ENCODE measurements at places on chromosomes 2 and 18.
A peak's percentile ranks its signal among the peaks of the same experiment; 100 is the strongest.

DNA sequence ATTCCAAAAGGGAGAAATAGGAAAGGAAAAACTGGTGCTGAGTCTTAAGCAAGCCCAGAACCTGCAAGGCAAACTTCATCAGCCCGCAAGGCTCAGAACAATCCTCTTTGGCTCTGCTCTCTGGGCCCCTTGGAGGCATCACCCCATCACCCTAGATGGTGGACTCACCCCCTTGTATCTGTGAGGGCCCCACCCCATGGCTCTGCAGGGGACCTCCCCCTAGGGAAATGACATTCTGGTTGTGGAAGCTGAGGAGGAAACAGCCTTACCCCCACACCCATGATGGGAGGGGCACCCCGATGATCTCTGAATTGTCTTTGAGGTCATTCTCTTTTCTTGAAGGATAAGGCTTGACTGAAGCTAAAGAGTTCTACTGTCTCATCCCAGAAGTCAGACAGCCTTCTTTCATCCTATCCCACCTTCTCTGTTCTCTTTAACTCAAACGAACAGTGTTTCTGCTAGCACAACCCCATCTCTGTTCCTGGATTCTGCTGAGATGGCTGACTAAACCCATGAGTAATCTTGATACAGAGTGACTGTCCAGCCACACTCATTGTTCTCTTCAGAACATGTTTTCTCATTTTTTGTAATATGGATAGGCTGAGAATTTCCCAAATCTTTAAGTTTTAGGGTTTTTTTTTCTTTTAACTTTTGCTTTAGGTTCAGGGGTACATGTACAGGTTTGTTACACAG is 492.1 kb upstream of the MYT1L start:
- DNase-seq, result no peak

GRCh38 chr2:28276807-28277206 is 115.9 kb upstream of the FOSL2 start:
- no peak for DNase-seq

GRCh38 chr18:8773980-8774379 is 68.6 kb downstream of the MTCL1 start:
- DNase-seq, result peak; percentile 28

DNA sequence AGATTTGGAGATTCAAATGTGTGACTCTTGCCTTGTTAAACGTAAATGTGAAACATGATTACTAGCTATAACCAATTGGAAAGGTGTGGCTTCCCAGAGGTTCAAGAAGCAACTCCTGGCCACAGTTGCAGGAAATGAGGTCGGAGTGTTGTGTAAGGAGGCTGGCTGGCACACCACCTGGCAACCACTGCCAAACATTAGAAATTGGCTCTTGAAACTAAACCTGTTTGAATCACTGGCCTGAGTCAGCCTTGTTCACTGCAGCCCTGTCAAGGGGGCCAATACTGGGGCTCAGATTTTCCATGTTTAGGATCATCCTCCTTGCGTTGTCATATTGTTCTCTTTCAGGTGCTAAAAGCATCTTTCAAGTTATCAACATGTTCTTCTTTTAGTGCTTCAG is 206.3 kb downstream of the ARL6IP6 start:
- no peak for DNase-seq

GRCh38 chr2:77831060-77831459 is 308.9 kb upstream of the LRRTM4 start:
- DNase-seq, result no peak

GRCh38 chr2:16039055-16039454 is 98.7 kb downstream of the MYCN start:
- DNase-seq, result no peak

GRCh38 chr2:31402388-31402787 is 12.2 kb downstream of the XDH start:
- DNase-seq, result no peak

- no peak for DNase-seq
These were observed 30.9 kb upstream of the NAB1 start for GRCh38 chr2:190618030-190618429.

DNA sequence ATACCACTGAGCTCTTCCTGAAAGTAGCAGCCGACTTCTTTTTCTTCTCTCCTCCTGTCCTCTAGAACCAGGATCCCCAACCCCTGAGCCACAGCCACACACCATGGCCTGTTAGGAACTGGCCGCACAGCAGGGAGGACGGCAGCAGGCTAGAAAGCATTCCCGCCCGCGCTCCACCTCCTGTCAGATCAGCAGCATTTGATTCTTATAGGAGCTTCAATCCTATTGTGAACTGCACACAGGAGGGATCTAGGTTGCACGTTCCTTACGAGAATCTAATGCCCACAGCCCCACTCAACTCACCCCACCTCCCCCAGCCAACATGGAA is 179.1 kb upstream of the SH3BP4 start:
- no peak for DNase-seq

DNA sequence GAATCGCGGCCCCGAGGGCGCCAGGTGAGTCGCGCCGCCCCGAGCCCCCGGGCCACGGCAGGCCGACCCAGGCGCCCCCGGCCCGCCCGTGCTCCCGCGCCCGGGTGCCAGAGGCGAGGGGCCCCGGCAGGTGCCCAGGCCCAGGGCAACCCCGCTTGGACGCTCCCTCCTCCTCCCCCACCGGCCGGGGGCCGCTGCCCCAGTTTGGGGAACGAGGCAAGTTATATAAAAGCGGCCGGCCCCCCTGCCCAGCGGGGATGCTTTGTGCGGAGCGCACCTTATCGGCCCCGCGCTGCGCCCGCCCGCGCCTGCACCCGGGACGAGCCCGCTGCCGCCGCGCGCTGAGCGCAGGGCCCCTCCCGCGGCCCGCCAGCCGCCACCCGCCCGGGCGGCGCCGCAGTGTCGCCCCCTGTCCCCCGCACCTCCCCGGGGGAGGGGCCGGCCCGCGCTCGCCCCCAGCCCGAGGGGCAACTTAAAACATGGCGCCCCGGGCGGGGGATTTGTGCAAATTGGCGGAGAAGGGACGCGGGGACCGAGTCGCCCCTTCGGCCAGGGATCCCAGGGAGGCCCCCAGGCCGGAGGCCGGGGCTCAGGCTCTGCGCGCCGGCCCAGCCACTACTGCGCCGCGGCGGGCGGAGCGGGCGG is 639 bp downstream of the EPB41L3 start:
- no peak for DNase-seq

DNA sequence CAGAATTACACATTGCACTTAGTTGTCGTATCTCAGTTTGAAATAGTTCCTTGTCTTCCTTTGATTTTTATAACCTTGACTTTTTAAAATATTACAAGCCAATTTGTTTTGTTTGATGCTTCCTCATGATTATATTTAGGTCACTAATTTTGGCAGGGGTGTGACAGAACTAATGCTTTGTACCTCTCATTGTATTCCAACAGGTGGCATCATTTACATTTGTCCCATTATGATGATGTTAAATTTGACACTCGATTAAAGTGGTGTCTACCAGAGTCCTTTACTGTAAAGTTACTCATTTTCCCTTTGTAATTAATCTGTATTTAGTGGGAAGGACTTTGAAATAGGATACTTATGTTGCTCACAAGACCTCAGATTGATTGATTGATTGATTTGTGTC is 21.5 kb upstream of the MFSD2B start:
- DNase-seq, result no peak

DNA sequence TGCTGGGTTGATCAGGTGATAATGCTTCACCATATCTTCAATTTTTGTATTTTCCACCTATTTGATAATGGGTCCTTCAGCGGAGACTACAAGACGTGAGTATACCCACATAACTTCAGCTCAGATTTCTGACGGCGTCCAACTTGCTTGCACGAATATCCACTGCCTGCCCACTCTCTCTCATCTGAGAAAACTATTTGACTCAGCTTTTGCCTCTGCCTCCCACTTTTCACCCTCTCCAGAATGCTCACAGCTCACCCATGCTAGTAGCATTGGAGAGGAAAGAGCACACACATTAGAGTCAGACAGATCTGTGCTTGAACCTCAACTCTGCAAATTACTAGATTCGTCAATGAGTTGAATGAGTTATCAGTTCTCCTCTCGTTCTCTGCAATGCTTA is 166.8 kb downstream of the BCL2 start:
- DNase-seq, result no peak

- DNase-seq, result no peak
These were observed 115.7 kb downstream of the PLCL1 start for GRCh38 chr2:197920088-197920487.

DNA sequence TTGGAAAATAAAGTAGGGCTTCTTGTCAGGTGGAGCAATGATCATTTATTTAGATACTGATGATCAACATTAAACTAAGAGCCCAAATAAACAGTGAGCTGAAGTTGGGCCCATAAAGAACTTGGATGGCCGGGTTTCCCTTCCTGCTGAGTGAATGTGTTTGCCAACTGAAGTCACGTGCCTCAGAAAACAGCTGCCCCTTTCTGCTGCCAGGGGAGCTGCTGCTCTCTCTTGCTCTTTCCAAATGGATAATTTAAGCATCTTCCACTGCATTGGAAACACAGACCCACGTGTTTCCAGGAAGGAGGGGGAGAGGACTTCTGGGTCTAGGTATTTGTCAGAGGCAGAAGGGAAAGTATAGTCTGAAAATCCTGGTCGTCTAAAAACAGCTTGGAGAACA is 22.9 kb upstream of the NCKAP5 start:
- no peak for DNase-seq

GRCh38 chr18:40124107-40124506 is 1830.9 kb upstream of the PIK3C3 start:
- DNase-seq, result no peak

DNA sequence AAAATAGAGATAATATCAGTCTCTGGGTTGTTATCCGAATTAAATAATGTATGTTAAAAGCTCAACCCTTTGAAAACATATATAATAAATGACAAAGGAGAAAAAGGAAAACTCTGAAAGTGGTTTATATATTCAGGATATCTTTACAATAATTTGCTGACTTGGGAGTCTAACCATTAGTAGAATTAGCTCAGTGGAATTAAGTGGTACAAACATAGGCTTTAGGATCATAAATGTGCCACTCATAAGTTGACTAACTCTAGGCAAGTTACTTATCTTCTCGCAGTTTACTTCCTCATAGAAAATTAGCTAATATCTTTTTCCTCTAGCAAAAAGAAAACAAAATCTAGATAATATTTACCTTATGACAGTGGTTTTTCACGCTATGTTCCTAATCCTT is 44.6 kb downstream of the HEATR5B start:
- DNase-seq, result no peak

DNA sequence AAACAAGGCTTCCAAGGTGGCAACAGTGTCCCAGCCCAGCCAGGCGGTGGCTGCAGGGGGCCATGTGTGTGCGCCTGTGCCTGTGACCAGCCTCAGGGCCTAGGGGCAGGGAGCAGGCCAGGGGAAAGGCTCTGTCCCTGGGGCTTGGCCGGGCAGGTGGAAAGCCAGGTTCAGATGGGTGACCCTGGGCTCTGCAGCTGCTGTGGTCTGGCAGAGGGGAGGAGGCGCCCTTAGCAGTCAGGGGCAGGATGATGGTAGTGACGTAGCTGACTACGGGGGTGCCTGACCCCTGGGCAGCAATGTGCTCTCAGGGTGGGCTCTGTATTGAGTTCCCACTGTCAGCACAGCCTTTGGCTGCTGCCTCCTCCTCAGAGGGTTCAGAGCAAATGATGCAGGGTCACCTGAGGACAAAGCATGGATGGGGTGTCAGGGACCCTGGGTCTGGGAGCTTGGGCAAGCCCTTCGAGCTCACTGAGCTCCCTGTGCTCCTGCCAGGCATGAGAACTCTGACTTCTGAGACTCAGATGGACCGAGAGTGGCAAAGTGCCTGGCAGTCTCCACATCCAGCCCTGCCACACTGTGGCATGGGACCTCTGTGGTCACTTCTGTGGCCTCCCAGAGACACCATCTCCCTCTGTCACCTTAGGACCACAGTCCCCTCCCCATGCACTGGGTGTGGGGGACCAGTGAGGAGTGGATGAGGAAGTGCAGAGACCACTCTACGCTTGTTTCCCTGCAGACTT is 56.6 kb upstream of the ALPP start:
- peak; percentile 60 for DNase-seq

- DNase-seq, result no peak
These were observed 68.7 kb upstream of the EDAR start for GRCh38 chr2:109057686-109058085.

Measured in coronary artery (tissue), 2 donors.